ENCODE measurements at places on chromosomes 16 and 17.
A peak's percentile ranks its signal among the peaks of the same experiment; 100 is the strongest.

- DNase-seq, result no peak
These were observed 55.6 kb downstream of the COTL1 start for GRCh38 chr16:84562174-84562815.

- no peak for DNase-seq
These were observed 81.4 kb downstream of the CNGB1 start for GRCh38 chr16:57889522-57889921.

DNA sequence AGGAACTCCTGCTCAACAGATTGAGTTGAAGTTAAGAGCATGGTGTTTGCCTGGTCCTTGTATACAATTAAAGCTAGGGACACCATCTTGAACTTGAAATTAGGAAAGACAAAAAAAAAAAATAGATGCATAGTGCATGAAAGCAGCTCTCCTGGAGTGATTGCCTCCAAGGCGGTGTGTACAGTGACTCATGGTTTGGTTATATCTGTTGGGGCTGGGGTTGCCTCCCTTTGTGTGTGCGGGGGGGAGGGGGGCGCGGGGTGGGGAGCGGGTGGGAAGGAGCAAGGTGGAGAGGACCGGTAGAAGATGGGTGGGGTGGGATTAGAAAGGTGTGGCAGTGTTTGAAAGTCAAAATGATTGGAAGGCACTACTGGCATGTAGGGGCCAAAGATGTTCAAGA, 3.4 kb downstream of the TMED6 start:
- DNase-seq, result no peak

DNA sequence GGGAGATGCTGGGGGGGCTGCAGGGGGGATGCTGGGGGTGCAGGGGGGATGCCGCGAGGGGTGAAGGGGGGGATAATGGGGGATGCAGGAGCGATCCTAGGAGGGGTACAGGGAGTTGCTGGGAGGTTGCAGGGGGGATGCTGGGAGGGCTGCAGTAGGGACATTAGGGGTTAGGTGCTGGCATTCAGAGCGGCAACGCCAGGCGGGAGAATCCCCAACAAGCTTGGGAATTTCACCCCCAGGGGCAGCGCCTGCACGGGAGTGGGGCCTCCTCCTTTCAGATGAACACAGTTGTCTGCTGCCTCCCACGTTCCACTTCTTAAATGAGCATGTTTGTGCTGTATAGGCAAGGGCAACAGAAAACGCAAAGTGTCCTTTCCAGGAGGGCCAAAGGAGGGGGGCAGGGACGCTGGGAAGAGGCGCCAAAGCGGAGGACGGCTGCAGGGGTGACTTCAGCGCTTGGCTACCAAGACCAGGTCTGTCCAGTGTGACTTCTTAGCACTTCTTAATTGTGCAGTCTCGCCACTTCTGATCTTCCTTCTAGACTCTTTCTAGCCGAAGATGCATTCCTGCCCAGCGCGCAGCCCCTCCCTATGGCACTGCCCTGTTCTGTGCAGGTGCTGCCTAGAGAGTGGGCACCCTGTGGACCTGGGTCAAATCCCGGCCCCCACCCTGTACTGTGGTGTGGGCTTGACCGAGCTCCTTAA, 2.0 kb upstream of the SLC6A4 start:
- DNase-seq, result no peak

DNA sequence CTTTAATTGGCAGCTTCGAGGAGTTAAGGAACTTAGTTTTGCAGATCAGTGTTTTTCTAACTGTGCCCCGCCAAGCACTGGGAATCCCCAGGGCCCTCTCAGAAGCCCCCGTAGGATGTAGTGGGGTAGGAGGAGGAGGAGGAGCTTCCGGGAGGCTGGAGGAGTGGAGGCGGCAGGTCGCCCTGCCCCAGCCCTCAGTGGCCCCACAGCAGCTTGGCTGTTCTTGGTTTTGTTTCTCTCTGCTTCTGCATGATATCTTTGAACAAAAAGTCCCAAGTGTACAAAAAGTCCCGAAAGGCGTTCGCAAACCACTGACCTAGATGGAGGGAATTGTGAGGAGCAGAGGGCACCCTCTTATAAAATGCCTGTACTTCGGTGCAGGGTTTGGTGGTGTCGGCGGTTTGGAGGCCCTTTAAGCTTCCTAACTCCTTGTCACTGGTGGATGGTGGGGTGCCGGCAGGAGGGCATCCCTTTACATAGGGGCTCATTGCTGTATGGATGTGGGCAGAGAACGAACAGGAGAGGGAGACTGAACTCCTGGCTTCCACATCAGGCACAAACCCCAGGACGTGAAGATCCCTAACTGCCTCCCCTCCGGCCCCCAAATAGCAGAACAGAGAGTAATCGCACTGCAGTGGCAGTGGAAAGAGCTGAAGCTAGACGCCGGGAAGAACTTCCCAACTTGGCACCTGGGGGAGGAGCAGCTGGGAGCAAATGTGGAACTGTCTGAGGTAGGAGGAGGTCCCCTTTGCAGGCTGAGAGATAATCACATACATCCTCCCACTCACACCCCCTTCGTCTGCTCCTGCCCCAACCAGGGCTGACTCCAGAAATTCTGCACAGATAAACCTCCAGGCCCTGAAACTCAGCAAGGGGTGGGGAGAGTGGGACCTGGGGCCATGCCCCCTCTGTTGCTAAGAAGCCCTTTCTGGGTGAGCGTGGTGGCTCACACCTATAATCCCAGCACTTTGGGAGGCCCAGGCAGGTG, 20.1 kb downstream of the EPOP start:
- no peak for DNase-seq

DNA sequence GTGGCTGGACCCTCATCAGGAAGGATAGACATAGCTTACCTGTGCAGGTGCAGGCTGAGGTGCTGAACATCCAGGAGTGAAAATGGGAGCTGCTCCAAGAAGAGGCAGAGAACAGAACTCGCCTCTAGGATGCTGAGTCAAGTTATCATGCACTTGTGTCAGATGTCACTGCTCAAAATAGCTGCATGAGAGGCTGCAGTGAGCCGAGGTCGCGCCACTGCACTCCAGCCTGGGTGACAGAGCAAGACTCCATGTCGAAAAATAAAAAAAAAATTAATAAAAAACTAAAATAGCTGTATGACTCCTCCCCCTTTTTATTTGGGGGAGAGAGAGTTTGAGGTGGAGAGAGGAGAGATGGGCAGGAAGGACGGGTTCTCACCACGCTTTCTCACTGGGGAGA, 148.8 kb downstream of the FOXL1 start:
- no peak for DNase-seq

- no peak for DNase-seq
These were observed 62.5 kb downstream of the EMP2 start for GRCh38 chr16:10517868-10518267.

DNA sequence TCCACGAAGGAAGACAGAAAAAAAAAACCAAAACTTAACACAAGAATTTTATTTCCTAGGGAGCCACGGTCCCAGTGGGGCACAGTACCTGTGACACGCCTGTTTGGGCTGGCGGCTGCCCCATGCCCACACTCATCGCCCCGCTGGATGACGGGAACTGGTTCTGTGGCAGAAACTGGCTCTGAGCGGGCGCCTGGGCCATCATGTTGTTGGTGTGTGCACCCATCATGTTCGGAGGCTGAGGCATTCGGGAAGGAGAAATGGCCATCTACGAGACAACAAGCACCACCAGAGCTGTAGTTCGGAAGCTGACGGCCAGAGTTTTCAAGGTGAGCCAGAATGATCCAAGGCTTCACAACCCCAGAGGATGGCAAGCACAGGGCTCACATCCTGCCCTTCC, 56.3 kb upstream of the TRAP1 start:
- no peak for DNase-seq

- peak; percentile 76 for DNase-seq
These were observed 40.7 kb upstream of the ANKFY1 start for GRCh38 chr17:4304417-4305027.

GRCh38 chr17:75346906-75347305, 57.7 kb upstream of the SLC25A19 start:
- DNase-seq, result peak; percentile 72

- DNase-seq, result peak; percentile 55
These were observed 20.2 kb upstream of the CES1 start for GRCh38 chr16:55853114-55853513.
